Activated naive CD4-positive, alpha-beta T cell treated with Interleukin-2 at 50 U/mL for 16 hours (primary cell): ENCODE measurements at places on chromosomes 4 and X.

- DNase-seq: no peak
Measured at GRCh38 chr4:78560296-78560963, 8.9 kb downstream of the ANXA3 start.

GRCh38 chr4:41009411-41009810, 204.9 kb downstream of the APBB2 start:
- DNase-seq: no peak

DNA sequence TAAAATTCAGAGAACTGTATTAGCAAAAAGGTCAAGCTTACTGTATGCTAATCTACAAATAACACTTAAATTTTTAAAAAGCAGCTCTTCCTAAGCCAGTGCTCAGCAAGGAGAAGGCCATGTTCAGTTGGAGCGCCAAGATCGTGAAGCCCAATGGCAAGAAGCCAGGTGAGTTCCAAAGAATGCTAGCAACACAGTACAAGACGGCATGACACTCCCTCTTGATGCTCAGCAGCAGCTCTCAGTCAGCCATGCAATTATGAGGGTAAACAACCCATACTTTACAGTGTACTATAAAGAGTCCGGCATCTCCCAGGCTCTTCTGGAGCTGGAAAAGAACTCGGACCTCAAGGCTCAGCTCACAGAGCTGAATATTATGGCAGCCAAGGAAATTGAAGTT, 34.9 kb downstream of the STX18 start:
- no peak for DNase-seq

- DNase-seq: no peak
Measured at GRCh38 chr4:26360864-26361263, 40.0 kb downstream of the RBPJ start.

GRCh38 chr4:24968992-24969391, 56.1 kb upstream of the CCDC149 start:
- DNase-seq: no peak

- DNase-seq: no peak
Measured at GRCh38 chr4:27187786-27188185, 327.1 kb downstream of the STIM2 start.

DNA sequence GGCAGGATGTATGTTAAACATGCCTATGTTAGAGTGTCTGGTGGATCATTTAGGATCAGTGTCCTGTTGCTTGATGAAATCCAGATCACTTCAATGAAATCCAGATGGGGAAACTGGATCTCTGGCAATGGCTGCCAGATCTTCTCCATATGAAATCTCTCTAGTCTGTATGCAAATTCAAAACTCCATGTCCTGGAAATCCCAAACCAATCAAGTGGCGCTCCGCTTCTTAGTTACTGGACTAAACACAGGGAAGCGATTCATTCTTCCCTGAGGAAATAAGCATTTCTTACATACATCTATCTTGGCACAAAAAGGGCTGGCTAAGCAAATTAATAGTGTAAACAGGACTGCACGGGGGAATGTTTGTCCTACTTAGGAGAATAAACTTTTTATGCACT, 94.9 kb downstream of the HDAC8 start:
- DNase-seq: no peak

GRCh38 chr4:51831133-51831532, 11.8 kb upstream of the DCUN1D4 start:
- peak; percentile 67 for DNase-seq

DNA sequence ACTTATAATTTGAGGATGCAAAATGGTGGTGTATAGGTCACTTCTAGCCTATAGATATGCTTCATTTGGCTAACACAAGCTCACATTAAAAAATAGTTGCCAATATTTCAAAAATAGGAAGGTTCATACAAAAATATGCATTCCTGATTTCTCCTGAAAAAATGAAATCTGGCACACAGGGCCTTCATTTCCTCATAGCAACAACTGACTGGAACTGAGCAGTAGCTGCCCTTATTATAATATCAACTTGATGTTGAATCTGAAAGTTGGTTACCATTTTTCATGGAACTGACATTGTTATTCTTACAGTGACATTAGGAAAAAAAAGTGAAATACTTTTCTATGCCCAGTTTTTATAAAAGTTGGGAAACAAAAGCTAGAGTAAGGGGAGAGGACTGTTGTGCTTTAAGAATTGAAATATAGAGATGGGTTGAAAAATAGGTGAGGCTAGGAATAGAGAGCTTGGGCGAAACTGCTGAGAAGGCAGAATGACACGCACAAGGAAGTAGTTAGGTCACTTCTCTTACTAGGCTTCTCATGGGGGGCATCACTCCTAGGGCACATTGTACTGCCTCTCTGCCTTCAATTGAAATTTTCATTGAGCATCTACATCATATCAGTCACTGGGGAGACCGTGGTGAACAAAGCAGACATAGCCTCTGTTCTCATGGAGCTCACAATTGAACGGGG, 43.1 kb upstream of the C1GALT1C1 start:
- no peak for DNase-seq

DNA sequence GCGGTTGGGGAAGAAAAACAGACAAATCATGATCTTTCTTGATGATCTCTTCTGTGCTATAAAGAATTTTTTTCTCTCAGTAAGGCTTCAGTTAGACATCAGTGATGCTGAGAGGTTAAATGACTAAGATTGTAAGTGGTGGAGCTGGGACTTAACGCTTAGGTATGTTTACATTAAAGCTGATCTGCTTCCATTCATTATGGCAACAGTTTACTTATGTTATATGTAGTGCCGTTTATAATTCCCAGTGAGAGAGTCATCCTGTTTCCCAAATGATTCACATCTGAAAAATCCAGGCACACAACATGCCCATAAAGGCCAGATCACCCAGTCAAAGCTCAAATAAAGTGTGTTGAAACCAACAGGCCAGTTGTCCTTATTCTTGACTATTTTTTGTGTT, 50.1 kb downstream of the CENPVL3 start:
- no peak for DNase-seq

DNA sequence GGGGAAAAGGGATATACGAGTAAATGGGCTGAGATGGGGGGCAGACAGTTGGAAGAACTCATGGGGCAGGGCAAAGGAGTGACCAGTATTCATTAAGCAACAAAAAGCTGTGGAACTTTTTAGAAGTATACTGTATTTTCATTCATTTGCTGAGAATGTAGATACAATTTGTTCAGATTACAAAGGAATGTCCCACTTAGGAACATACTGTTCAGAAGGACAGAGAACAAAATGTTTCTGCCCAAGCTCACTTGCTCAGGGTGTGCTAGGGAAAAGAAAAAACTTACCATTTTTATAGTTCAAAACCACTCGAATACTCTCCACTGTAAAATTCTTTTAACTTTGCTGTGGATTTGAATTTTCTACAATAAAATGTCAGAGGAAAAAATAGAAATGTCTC, 135.2 kb upstream of the AFF2 start:
- no peak for DNase-seq

DNA sequence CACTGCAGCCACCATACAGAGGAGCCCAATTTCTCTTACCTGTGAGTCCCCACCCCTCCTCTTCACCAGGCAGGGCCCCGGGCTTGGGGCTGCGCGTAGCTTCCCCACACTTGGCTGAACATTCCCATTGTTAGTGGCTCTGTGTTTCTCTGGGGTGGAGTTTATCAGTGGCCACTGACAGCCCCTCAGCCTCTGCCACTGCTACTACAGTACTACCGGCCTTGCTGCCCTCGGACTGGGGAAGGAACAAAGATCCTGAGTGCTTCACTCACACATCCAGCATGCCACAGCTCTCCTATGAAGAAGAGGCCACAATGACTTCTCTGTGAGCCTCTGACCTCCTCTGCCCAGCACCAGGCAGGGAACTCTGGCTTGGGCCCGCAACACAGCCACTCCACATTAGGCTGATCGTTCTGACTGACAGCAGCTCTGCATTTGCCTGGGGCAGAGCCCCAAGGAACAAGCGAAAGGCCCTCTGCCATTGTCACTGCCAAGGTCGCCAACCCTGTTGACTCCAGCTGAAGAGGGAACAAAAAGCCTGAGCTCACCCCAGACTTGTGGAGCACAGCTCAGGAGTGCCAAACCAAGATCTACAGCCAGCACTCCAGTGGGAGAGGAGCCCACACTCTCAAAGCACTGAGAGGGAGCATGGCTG, 24.0 kb downstream of the ABCB7 start:
- DNase-seq: no peak

- no peak for DNase-seq
Measured at GRCh38 chr4:111648056-111648455, 497.2 kb upstream of the FAM241A start.

DNA sequence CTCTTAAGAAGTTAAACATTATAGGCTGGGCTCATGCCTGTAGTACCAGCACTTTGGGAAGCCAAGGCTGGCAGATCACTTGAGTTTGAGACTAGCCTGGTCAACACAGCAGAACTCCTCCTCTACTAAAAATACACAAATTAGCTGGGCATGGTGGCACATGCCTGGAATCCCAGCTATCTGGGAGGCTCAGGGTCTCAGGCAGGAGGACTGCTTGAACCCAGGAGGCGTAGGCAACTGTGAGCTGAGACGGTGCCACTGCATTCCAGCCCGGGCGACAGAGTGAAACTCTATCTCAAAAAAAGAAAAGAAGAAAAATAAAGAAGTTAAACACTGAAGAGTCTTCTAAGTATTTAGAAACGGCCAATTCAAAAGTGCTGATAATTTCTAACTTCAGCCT, 164.3 kb upstream of the GALNTL6 start:
- no peak for DNase-seq

DNA sequence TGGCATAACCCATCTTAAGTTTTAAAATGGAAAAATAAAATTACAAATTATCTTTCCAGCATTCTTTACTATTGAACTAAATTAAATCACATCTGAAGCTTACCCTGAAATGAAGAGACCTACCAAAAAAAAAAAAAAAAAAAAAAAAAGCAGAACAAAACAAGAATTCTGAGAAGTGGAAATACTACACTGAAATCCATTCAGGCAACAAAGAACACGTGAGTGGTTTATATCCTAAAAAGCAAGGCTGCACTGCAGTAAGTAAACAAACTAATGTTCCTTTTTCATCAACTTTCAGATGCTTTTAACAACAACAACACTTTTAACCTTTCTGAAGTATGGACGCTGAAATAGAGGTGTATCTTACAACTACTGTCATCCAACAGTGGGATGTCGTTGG, 7.5 kb downstream of the FRYL start:
- no peak for DNase-seq

- no peak for DNase-seq
Measured at GRCh38 chr4:111748157-111748556, 397.1 kb upstream of the FAM241A start.

DNA sequence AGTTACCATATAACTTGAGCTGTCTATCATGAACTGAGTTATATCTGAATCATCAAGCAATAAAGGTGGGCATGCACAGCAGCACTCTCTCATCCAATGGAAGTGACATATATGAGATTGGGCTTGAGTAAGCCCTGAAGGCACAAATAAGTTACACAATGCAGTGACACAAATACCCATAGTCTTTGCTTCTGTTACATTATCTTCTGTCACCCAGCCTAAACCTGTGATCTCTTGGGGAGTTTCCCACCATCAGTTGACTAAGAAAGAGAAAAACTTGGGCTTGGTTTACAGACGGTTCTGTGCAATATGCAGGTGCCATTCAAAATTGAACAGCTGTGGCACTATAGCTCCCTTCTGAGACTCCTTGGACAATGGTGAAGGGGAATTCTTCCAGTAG, 138.8 kb upstream of the IL15 start:
- DNase-seq: no peak

DNA sequence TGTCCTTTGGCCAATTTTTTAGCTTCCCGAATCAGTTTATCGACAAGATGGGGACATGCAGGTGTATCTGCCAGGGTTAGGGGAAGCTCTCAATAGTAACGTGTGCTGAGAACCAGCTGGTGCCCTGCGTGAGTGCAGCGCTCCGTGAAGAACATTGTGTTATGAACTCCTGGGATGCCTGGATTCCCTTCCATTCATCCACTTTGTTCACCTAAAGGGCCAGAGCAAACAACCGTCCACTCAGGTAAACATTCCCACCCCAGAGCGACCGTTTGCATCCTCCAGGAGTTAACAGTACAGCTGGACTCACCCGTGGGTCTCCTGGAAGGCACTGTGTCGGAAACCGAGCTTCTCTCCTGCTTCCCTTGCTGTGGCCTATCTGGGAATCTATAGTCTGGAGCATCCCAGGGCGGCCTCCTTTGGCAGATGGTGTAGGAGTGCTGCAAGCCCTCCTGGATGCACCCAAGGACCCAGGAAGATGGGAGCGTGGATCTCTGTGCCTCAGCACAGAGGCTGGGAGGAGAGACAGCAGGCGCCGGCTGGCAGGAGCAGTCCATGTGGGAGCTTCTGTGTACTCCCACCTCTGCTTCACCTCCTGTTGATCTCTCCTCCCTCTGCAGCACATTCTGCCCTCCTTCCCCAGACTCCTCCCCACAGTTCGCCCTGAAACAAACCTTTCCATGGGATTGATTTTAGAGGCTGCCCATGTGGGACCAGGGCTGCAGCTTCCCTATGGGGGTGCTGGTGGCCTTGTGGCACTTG, 62.7 kb downstream of the SHROOM2 start:
- no peak for DNase-seq

GRCh38 chrX:130896026-130896425, 7.0 kb downstream of the ENOX2 start:
- no peak for DNase-seq

DNA sequence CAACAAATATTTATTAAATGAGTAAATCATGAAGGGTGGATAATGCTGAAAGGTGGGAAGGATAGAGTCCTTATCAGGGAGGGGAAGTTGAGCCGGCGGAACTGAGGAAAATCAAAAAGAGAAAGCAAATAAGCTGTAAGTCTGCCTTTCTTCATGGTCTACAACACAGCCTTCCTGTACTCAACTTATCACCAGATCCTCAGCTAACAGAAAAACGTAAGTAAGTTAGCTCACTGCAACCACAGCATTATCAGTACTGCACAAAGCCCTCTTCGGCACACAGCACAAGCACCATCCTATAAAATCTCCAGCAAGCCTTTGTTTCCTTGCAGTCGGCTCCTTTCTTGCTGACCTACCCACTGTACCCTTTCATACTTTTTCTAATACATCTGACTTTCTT, 70.3 kb downstream of the CRMP1 start:
- DNase-seq: no peak
